Thyroid gland (tissue), 4 donors: ENCODE measurements at places on chromosomes 1 and 21.
A peak's percentile ranks its signal among the peaks of the same experiment; 100 is the strongest.

- DNase-seq: peak; percentile 5
Measured at GRCh38 chr1:59141267-59141863, 155.5 kb upstream of the FGGY start.

DNA sequence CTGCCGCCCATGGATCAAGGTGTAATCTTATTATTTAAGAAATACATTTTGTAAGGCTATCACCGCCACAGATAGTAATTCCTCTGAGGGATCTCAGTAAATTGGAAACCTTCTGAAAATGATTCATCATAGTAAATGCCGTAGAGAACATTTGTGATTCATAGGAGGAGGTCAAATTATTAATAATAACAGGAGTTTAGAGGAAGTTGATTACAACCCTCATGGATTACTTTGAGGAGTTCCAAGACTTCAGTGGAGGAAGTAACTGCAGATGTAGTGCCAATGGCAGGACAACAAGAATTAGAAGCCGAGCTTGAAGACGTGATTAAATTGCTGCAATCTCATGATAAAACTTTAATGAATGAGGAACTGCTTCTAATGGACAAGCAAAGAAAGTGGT lies 280.1 kb downstream of the PTPRC start:
- no peak for DNase-seq

GRCh38 chr1:7400566-7400965 lies 370.5 kb upstream of the VAMP3 start:
- DNase-seq: no peak

DNA sequence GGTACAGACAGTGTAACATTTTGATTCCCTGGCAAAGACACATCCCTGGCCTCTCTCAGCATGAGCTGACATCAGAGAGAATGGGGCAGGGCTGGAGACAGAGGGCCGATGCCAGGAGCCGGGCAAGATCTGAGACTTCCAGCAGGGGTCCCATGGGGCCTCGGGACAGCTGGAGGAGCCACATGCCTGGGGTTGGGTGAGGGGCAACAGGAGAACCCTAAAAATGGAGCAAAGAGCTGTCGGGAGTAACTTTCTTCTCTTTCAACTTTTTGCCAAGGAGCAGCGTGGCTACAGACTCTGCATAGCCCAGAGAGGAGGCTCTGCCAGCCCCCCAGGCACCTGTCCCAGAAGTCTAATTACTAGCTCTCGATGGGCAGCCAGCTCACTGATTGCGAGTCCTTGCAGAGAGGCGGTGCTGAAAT lies 130.8 kb downstream of the LACTBL1 start:
- DNase-seq: peak; percentile 83

- DNase-seq: no peak
Measured at GRCh38 chr1:12566484-12567287, 51.3 kb downstream of the DHRS3 start.

DNA sequence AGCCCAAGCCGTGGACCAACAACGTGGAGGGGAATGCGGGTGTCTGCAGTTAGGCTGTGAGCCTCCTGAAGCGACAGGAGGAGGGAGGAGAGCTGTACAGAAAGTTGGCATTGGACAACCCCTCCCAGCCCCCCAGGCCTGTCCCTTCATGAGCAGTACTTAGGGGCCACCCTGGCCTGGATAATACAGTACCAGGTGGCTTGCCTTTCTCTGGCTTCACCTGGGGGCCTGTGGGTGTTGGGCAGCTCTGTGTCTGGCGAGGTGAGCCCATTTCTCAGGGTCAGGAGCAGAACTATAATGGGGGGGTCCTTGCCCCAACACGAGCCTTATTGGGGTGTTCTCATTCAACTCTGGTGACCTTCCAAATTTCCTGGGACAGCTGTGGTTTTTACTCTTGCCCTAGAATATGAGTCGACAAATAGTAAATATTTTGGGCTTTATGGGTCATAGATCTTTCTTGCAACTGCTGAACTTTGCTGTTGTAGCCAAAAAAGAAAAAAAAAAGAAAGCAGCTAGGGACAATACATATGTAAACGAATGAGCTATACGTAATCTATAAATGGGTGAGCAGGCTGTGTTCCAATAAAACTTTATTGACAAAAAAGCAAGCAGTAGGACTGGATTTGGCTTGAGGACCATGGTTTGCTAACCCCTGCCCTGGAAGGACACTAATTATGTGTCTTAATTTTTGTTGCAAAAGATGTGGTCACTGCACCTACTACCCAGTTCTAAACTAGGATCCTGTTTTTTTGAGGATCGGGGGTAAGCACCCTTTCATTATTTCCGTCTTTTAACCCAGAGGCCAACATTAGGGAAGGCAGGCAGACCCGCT lies 11.4 kb downstream of the COQ8A start:
- no peak for DNase-seq

- no peak for DNase-seq
Measured at GRCh38 chr1:214445831-214446614, 105.4 kb downstream of the PTPN14 start.

DNA sequence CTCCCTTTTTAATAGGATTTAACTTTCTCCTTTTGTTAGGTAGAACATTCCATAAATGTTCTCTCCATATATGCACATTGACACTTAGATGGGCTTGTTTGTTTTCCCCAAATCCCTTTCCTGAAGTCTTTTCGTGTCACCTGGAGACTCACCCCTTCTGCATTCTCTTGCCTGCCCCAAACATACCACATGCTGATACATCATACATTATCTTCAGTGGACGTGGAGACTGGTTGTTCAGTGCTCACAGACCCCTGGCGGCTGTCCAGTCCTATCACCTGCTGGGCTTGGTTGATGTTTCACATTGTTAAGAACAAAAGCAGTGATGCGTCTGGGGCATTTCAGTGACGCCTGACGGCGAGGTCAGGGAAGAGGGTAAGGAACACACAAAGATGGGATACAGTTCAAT lies 22.2 kb downstream of the FMOD start:
- peak; percentile 89 for DNase-seq

- DNase-seq: no peak
Measured at GRCh38 chr1:23007106-23007505, 8.5 kb downstream of the TEX46 start.

- no peak for DNase-seq
Measured at GRCh38 chr1:214826619-214827018, 223.6 kb downstream of the CENPF start.

DNA sequence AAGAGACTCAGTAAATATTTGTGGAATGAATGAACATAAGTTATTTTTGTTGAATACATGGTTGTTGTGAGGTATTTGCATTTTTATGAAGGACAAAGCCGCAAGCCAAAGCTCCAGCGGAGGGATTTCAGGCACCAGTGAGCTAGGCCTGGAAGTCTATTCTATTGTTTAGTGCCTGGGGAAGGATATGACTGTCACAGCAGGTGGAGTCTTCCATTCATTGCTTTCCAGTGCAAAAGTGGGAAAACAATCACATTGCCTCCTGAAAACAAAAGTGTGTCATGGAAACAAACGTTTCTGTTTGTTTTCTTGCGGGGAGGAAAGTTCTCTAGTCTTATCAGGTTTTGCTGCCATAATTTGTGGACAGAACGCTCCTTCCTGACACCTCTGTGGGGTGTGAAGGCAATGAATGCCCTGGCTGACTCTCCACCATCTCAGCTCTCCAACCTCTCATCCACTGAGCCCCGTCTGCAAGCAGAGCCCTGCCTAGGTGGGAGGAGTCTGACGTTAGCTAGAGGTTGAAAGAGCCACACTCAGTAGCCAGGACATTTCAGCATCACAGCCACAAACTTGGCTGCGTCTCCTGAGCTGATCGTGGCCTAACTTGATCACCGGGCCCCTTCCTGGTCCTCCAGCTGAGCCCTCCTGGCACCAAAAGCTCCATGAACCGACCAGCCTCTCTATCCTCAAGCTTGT lies 739.1 kb downstream of the MATN1 start:
- DNase-seq: no peak

GRCh38 chr1:160752406-160752805 lies 13.4 kb downstream of the SLAMF7 start:
- no peak for DNase-seq

- DNase-seq: no peak
Measured at GRCh38 chr1:214377886-214378285, 96.9 kb downstream of the SMYD2 start.
